HFFc6 (cell line): ENCODE measurements at places on chromosomes 11 and 22. TPM values are rescaled to one million over a fixed set of nuclear protein-coding genes. Genes with fewer than 3 reads are reported as not detected.

PARVG gene
- total RNA-seq, result not detected in 2 replicates

DTX4 gene
- 3.2 to 4.4 TPM (median 4.0 TPM) in 3 replicates for total RNA-seq

GUCY1A2 gene
- 0.05 to 0.29 TPM (median 0.09 TPM) in 3 replicates for total RNA-seq

TSSK2 gene
- not detected in 3 replicates for total RNA-seq

PKP3 gene
- 2.6 and 2.9 TPM in 2 replicates for total RNA-seq

HOATZ gene
- total RNA-seq, result not detected in 3 replicates

CARD18 gene
- total RNA-seq, result not detected in 3 replicates

YPEL1 gene
- 0.10 to 0.22 TPM (median 0.18 TPM) in 3 replicates for total RNA-seq

WBP2NL gene
- not detected in 3 replicates for total RNA-seq

HTR3A gene
- not detected in 2 replicates for total RNA-seq

DENND6B gene
- total RNA-seq, result 1.4 to 3.0 TPM (median 2.7 TPM) in 3 replicates

DDTL gene
- total RNA-seq, result 0.60 to 0.87 TPM (median 0.66 TPM) in 3 replicates

RFPL2 gene
- not detected in 3 replicates for total RNA-seq

SYT7 gene
- not detected in 3 replicates for total RNA-seq

TP53AIP1 gene
- total RNA-seq, result not detected in 3 replicates

EMID1 gene
- total RNA-seq, result not detected in 3 replicates

- no peak for DNase-seq
Observed at GRCh38 chr11:109984634-109985289, 108.4 kb upstream of the ZC3H12C start.

GRCh38 chr11:134705858-134706257 is 293.8 kb upstream of the B3GAT1 start:
- DNase-seq, result no peak

- DNase-seq, result no peak
Observed at GRCh38 chr22:17268501-17269223, 49.4 kb upstream of the ADA2 start.

DNA sequence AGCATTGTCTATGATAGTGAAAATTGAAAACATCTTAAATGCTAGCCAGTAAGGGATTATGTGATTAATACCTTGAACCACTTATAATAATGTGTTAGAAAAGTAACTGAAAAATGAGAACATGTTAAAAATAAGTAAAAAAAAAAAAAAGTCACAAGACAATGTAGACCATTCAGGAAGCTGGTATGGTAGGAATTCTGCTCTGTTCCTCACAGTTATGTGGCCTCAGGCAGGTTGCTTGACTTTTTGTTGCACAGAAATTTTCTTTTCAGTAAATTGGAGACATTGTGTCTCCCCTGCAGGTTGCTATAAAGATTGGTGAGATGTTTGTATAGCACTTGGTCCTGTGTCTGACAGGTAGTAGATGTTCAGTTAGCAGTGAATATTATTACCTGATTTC is 17.3 kb upstream of the PLET1 start:
- peak; percentile 46 for DNase-seq

DNA sequence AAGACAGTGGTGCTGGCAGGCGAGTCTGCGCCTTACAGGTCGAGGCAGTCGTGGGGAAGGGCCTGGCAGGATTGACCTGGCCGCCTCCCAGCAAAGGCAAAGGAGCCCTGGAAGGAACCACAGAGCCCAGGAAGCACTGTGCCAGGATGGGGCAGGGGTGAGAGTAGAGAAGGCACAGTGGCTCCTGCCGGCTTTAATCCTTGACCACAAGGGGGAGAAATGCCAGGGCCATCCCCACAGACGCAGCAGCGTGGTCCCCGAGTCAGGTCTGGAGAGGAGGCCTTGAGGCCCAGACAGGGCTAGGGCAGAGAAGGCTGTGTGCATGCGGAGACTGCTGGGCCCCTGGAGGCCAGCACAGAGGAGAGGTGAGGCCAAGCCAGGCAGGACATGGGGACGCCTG is 9.9 kb upstream of the NDUFS8 start:
- DNase-seq, result no peak

DNA sequence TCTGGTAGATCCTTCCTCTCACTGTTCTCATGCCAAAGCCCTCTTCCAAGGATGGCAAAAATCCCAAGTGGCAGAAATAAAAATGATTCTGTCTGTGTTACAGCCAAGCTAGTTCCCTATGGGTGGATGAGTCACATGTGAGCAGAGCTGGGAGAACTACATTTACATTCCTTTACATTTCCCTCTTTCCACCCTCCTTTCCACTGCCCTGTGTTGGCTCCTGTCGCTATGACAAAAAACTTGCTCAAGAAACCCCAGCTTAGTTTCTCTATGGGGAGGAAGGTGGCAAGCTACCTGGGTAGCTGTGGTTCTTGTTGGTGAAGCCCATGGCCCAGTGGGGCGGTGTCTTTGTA is 10.2 kb upstream of the DDB2 start:
- DNase-seq, result peak; percentile 75

DNA sequence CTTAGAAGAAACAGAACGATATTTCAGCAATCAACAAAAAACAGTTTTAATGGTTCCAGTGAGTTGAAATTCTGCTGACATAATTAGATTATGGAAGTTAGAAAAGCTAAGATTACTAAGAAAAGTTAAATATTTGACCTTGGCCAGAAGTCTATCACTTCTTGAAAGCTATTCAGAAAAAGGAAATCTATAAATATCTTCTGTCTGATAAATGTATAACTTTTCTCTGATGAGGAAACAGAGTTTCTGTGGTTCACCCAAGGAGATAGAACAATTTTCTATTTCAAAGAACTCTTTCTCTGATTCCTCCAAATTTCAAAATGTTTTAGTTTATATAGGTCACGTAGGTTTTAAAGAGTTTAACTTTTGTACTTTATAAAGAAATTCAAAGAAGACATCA is 438.4 kb upstream of the CHORDC1 start:
- no peak for DNase-seq

GRCh38 chr11:65884716-65885092 is 3.6 kb downstream of the FIBP start:
- DNase-seq, result peak; percentile 58

- DNase-seq, result no peak
Observed at GRCh38 chr11:35056391-35057093, 82.4 kb upstream of the CD44 start.

- DNase-seq, result no peak
Observed at GRCh38 chr11:76825726-76826396, 34.9 kb upstream of the ACER3 start.

GRCh38 chr11:45216901-45217300 is 69.2 kb downstream of the SYT13 start:
- DNase-seq, result no peak

- DNase-seq, result no peak
Observed at GRCh38 chr11:82505379-82505778, 228.3 kb downstream of the FAM181B start.

DNA sequence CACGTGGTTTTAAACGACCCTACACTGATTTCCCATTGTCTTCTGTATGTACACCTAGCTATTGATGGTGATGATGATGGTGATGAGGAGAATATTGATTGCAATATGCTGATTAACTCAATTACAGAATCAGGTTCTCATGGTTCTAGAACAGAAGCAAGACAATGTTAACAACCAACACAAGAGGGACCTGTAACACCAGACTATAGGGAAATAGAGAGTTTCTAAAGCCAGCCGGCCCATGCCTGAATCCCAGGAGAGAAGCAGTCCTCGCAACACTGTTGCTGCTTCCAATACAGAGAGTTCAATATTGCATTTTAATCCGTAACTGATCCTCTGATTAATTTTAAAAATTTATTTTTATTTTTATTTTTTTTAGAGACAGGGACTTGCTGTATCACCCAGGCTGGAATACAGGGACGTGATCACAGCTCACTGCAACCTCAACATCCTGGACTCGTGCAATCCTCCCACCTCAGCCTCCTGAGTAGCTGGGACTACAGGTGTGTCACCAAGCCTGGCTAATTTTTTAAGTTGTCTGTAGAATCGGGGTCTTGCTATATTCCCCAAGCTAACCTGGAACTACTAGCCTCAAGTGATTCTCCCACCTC is 22.2 kb upstream of the UBASH3B start:
- peak; percentile 55 for DNase-seq

DNA sequence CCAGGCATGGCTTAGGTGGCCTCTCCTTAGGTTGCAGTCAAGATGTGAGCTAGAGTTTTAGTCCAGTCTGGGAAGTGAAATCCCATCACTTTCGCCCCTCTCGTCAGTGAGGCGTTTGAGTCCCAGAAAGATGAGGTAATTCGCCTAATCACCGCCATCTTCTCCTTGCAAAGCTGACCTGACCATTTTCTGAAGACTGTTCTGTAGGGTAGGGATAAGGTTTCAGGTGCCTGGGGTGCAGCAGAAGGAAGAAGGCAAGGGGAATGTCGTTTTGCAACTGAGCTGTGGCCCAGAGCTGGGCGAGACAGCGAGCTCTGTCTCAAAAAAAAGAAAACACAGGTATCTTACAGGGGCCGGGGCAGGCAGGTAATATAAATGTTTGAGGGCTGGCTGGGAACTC is 61.7 kb upstream of the CECR2 start:
- no peak for DNase-seq

- no peak for DNase-seq
Observed at GRCh38 chr11:113557926-113558325, 82.7 kb upstream of the DRD2 start.

GRCh38 chr11:12728417-12728816 is 54.2 kb downstream of the TEAD1 start:
- DNase-seq, result no peak

DNA sequence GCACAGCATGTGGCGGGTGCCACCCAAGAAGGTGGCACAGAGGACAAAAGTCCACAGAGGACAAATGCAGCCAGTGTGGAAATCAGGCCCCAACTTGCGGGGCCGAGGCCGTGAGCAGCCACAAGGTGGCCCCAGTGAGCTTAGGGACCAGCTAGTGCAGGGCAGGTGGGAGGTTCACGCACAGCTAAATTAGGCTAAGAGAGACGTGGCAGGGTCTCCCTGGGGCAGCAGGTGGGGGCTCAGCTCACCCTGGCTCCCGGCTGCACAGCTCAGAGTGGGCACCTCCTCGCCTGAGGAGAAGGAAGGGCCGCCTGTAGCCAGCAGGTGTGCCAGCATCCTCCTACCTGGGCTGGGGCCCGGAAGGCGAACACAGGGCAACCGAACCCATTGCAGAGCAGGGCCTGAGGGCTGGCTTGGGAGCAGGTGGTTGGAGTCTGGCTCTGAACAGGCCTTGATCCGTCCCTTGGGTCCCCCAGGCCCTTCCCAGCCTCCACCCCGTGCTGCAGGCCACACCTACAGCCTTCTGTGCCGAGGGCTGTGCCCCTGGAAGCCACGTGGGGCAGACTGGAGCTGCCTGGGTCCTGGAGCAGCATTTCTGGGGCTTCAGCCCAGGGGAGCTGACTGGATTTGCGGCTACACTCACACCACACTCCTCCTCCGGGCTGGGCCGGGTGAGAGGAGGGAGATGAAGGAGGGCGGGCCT is 26.1 kb upstream of the CELSR1 start:
- DNase-seq, result peak; percentile 16

GRCh38 chr22:44780876-44781449 is 28.6 kb downstream of the ARHGAP8 start:
- no peak for DNase-seq

- DNase-seq, result no peak
Observed at GRCh38 chr22:49155039-49155769, 672.5 kb downstream of the BRD1 start.

DNA sequence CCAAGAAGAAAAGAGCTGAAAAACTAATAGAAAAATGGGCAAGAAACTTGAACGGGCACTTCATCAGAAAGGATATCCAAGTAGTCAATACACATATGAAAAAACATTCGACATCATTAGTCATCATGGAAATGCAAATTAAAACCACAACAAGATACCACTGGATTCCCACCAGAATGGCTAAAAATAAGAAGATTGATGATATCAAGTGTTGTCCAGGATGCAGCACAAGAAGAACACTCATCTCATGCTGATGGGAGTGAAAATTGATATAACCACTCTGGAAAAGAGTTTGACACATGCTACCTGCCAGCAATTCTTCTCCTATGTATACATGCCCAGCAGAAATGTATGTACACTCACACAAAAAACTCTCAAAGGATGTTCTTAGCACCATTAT is 26.9 kb upstream of the SCUBE2 start:
- DNase-seq, result no peak

DNA sequence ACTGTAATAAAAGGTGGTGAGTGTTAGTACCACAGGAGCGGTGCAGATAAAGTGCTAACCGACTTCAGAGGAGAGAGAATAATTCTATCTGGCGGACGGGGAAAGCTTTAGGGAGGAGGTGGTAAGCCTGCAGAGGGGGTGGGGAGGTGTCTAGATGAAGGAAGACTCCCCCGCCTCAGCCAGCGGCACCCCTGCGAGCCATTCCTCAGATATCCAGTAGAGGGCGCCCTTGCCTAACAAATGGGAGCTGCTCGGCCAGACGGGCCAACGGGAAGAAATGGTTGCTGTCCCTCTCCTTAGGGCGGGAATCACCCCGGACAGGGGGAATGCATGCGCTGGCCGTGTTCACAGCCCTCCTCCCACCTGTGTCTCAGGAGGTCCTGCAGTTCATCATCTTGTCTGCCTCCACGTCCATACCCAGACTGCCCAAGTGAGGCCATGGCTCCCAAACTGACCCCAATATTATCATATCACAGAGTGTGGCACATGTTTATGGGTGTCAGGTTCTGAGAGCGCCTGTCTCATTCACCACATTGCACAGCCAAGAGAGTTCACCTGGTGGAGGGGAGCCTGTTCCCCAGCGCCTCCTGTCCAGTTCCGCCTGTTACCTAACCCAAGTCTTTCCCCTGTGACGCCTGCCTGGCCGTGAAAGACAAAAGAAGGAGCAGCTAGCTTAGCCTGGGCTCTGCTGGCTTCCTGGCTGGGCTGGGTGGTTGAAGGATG is 85.5 kb downstream of the ST3GAL4 start:
- DNase-seq, result peak; percentile 62

DNA sequence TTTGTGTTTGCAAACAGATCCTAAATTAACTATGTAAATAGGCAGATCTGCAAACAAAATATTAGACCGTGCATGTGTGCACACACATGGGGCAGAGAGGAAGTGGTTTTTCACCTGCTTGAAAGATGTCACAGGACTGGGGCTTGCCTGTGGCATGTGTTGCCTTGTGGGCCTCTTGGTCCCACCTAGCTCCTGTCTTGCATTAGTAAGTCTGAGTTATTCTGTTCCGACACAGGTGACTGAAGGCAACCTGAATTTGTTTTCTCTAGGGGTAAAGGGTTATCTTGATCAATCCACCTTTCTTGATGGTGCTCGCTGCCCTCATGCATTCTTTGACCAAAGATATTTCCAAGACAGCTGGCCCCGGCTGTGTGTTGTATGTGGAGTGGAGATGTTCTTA is 667.5 kb downstream of the NTM start:
- DNase-seq, result no peak

DNA sequence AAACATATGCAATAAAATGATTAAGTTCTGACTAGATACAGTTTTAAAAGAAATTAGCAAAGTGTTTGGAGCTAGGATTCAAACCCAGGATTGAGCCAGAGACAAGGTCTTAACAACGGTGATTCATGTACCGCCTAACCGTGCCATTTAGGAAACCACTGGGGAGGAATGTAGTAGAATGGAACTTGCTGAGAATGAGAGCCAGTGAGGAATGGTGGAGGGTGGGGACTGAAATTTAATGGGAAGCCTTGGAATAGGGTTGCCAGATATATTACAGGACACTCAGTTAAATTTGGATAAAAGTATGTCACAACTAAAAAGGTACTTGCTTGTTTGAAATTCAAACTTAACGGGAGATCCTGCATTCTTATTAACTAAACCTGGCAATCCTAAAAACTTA is 30.4 kb upstream of the TMEM86A start:
- DNase-seq, result no peak

- DNase-seq, result no peak
Observed at GRCh38 chr11:8757533-8757932, 74.9 kb downstream of the RPL27A start.

- no peak for DNase-seq
Observed at GRCh38 chr11:134639586-134640330, 227.7 kb upstream of the B3GAT1 start.

- DNase-seq, result peak; percentile 68
Observed at GRCh38 chr11:66327171-66328030, 8.8 kb downstream of the RIN1 start.

- DNase-seq, result peak; percentile 6
Observed at GRCh38 chr22:50399751-50400331, 56.7 kb downstream of the PPP6R2 start.
